Fibroblast of the aortic adventitia (primary cell): ENCODE measurements at places on chromosomes 1 and 21. TPM values are rescaled to one million over a fixed set of nuclear protein-coding genes. Genes with fewer than 3 reads are reported as not detected.

- no peak for DNase-seq
Observed at GRCh38 chr1:237316352-237316751, 274.4 kb downstream of the RYR2 start.

GRCh38 chr1:47433477-47434050, 4.3 kb upstream of the FOXD2 start:
- DNase-seq = no peak

- no peak for DNase-seq
Observed at GRCh38 chr1:153395776-153396175, 4.9 kb upstream of the S100A8 start.

GRCh38 chr21:16279731-16280581, 550.2 kb downstream of the USP25 start:
- peak; percentile 63 for DNase-seq

C1orf87 gene
- not detected in 2 replicates for total RNA-seq

DNA sequence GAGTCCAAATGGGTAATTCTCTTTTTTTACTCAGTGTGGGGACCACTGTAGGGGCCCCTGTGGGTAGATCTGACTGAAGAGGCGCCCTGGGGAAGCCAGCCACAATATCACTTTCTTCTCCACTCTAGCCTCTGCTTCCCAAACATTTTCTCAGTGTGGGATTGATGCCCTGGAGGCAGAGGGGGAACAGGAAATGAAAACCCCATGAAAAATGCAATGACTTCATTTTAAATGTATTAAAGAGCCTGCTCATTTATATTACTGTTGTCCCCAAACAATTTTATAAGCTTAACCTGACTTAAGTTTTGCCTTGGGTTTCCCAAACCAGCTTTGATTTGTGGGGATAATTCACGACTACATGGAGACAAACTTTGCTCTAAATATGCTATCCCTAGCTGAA, 181.9 kb downstream of the C1orf94 start:
- DNase-seq = no peak

NEGR1 gene
- 1.1 and 20.7 TPM in 2 replicates for total RNA-seq

PDE4B gene
- total RNA-seq = 2.3 and 8.7 TPM in 2 replicates

- DNase-seq = no peak
Observed at GRCh38 chr1:96159379-96159778, 562.2 kb upstream of the PTBP2 start.
